Activated T-cell treated with anti-CD3 and anti-CD28 coated beads, Interleukin-2, amount 50 U/mL, for 72 hours (primary cell): ENCODE measurements at places on chromosomes 3 and 15.

DNA sequence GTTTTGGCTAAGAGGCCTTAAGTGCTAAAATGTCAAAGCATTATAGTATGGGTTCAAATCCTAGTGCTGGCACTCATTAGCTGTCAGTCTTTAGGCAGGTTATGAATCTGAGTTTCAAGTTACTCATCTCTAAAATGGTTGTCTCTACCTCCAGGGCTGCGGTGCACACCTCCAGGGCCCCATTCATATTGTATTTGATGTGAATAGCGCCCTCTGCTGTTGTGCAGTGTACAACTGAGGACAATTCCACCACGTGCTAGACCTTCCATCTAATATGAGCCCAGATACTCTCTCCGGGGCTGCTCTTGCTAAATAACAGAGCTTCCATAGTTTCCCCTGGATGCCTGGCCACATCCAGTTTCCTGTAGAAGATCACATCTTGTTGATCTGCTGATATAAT is 54.3 kb downstream of the OXNAD1 start:
- peak; percentile 89 for DNase-seq

DNA sequence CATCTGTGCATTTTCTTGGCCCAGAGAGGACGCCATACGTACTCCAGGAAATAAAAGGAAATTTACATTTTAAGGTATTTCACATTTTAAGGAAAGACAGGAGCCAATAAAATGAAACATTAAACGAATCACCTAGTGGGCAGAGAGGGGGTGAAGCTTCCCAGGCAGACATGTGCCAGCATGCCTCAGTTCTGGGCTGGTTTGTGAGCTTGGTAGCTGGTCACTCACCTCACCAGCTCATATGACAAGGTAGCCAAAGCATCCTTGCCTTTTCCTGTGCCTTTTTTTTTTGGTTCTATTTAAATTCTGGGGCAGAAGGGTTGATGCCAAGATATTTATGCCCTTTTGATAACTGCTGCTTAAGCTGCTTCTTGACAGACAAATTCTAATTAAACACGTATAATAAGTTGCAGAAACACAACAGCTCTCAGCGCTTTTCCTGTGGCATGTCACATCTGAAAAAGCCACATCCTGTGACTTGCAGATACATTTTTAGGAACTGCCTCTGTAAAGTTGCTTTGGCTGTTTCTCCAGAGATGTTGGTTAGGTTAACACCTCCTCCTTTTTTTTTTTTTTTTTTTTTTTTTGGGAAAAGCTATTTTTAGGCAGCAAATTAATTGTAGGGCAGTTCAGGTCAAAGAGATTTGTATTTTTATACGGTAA is 218.6 kb downstream of the PDCD6IP start:
- no peak for DNase-seq

DNA sequence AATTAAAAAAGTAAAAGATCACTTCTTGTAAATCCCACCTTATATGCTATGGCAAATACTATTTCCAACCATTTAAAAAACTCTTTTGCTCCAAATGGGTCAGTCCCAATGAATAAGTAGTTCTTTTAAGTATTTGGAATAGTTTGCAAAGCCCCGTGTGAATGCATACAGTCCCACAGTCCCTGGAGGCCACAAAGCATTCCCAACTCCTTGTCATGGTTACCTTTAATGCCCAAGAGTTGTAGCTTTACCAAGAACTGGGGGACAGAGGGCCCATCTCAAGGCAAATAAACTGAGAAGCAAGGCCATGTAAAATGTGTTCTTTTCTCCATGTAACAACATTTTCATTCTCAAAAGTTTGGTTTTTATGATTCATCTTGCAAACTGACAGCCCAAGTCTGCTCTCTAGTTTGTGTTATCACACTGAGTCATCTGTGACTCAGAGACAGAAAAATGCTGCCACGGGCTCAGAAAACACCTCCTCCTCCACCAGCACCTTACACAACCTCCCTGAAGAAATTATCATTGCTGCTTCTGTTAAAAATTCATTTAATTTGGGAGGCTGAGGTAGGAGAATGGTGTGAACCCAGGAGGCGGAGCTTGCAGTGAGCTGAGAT is 336.2 kb downstream of the ERC2 start:
- DNase-seq, result peak; percentile 23

- DNase-seq, result no peak
Measured at GRCh38 chr15:39946862-39947261, 12.9 kb downstream of the EIF2AK4 start.

GRCh38 chr3:52291508-52292181 is 4.0 kb downstream of the GLYCTK start:
- DNase-seq, result peak; percentile 59

GRCh38 chr3:9430733-9431132 is 33.3 kb downstream of the SETD5 start:
- DNase-seq, result no peak

DNA sequence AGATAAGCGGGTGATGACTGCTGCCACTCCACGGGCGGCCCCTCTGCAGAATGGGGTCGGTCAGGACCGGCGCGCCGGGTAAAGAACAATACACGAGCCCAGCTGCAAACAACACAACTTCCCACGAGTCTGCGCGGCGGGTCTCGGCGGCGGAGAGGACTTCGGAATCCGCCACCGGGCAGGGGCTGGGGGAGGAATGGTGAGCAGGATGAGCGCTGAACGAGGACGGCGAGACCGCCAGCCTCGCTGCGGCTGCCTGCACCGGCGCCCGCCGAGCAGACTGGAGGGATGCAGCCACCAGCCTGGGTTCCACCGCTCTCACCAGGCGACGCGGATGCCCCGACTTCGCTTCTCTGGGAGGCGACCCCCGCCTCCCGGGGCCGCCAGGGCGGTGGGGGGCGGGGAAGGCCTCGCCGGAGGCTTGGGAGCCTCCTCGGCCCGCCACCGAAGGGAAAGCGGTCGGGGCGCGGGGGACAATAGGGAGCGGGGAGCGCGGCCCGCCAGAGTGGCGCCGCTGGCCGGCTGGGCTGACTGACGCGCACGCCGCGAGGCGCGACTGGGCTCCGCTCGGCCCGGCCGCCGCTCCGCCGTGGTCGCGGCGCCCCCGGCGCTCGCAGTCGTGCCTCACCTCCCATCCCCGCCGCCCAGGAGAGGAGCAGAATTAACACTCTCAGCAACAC is 515 bp downstream of the ADAM10 start:
- DNase-seq, result peak; percentile 54

DNA sequence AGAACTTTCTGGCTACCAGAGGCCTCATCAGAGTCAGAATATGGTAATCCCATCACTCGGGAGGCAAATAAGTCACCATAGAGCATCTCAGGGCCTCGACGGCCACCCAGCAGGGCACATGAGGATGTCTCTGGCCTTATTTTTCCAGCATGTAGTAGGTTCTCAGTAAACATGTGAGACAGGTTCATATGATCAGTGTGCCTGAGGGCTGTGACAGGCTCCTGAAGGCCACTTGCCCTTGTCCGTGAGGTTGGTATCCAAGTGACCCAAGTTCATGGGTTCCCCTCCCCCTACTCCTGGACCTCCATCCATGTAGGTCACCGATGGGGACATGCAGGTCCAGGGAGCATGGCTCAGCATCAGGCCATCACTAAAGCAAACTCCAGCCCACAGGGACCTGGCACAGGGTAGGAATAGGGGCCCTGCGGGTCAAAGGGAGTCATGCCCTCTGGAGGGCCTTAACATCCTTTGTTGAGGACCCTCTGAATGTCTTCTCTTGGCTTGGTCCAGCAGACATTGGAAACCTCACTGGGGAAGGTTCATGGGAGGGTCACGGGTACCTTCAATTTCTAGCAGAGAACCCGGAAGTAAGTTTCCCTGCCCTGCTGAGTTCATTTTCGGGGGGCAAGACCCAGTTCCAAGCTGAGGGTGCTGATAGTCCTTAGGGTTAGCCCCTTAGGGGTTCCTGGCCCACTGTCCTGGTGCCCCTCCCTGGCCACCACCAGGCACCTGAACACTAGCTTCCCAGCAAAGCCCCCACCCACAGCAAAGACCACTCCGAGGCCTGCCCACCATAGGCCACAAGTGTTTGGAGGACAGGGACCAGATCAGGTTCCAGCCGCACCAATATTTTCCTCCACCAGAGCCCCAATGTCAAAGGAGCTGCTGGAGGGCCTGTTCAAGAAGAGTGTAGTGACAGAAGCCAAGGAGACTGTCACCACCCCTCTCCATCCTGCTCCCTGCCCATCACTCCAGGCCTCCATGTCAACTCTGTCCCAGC is 61.1 kb downstream of the ZNF445 start:
- DNase-seq, result no peak

- DNase-seq, result no peak
Measured at GRCh38 chr3:141465221-141465620, 21.6 kb upstream of the RASA2 start.

DNA sequence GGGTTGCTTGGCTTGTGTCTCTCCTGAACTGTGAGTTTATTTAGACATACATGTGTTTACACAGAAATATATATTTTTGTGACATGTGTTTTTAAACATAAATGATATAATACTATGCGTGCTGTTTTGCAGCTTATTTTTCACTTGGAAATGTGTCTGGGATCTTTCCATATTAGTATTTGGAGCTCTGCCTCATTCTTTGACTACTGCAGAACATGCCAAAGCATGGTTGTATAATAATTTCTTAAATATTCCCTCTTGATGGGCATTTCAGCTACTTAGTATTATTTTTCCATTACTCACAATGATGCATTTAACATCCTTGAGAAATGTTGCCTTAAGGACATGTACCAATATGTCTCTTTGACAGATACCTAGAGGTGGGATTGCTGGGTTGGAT is 19.5 kb downstream of the ANAPC13 start:
- no peak for DNase-seq

GRCh38 chr3:187855131-187855530 is 109.9 kb upstream of the BCL6 start:
- DNase-seq, result no peak

- DNase-seq, result no peak
Measured at GRCh38 chr3:88936831-88937230, 170.6 kb upstream of the EPHA3 start.

GRCh38 chr3:113295463-113295862 is 84.1 kb downstream of the BOC start:
- no peak for DNase-seq

GRCh38 chr3:17946619-17947018 is 204.2 kb upstream of the TBC1D5 start:
- no peak for DNase-seq

DNA sequence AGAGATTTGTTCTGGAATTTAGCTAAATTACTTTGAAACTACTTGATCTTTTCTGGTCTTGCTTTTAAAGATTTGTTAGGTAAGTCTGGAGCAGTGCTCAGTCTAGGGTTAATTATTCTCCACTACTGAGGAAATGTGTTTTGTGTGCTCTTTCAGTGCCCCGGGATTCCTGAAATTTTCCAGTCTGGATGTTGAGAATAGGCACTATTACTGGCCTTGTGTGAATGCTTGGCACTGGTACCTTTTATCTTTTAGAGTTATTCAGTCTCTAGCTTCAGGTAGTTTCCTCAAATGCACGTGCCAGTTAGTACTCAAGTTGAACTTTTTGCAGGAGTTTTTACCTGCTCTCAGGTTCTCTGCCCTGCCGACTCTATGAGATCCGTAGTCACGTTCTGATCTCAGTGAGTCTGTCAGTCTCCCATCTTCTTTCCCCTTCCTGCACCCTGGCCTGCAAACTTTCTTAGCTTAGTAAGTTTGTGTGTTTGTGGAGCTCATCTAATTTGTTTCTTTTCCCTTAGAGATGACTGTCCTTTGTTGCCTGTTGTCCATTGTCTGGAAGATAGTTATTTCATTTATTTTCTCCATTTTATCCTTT is 39.5 kb downstream of the TCF12 start:
- no peak for DNase-seq

- DNase-seq, result peak; percentile 61
Measured at GRCh38 chr15:65101411-65101890, 13.5 kb downstream of the UBAP1L start.

DNA sequence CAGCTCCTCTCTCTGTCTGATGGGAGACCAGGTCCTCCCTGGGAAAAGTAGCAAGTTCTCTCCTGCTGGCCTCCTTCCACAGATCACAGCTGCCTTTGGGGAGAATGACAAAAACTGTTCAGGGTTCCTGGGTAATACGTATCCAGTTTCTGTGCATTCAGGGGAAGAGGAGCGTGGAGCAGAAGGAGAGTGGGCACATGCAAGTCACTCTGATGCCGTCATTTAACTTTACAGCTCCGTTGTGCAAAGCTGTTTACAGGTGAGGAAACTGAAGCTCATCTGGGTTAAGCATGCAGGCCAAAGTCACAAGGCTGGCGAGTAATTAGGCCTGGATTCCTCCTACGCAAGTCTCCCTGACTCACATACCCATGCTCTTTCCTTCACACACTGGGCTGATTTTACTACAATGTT is 7.5 kb upstream of the TM4SF1 start:
- DNase-seq, result no peak

DNA sequence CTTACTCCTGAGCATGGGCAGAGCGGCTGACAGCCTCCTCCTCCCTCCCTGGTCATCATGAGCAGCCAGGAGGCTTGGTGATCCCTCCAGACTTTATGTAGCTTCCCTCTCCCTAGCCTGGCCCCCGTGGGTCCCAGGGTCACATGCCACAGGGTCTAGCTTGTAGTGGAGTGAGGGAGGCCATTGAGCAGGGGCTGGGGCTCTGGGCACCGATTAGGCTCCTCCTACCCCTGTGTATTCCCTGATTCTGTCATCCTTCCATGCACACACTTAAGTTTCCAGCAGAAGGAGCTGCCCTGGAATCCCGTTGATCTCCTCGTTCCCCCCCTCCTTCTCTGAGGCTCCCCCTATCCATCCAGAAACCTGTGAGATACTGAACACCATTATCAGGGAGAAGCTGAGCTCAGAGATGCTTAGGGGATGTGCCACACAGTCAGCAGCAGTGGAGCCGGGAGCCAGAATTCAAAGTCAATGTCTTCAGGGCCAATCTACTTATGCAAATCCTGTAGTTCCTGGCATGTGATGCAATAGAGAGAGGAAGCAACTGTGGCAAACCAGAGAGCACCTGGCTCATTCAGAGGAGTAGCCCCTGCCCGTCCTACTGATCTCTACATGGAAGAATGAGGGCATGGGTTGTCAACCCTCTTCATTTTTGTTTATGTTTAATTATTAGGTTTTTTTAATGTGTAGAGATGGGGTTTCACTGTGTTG is 17.2 kb downstream of the CCDC33 start:
- no peak for DNase-seq

GRCh38 chr3:68936856-68937255 is 4.5 kb upstream of the TAFA4 start:
- no peak for DNase-seq

DNA sequence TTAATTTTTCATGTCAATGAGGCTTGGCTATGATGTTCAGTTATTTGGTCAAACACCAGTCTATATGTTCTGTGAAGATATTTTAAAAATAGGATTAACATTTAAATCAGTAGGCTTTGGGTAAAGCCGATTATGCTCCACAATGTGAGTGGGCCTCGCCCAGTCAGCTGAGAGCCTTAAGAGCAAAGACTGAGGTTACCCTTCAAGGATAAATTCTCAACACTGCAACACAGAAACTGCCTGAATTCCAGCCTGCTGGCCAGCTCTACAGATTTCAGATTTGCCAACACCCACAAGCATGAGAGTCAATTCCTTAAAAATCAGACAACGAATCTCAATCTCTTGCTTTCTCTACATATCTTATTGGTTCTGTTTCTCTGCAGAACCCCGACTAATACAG is 188.3 kb downstream of the PLCH1 start:
- DNase-seq, result no peak

DNA sequence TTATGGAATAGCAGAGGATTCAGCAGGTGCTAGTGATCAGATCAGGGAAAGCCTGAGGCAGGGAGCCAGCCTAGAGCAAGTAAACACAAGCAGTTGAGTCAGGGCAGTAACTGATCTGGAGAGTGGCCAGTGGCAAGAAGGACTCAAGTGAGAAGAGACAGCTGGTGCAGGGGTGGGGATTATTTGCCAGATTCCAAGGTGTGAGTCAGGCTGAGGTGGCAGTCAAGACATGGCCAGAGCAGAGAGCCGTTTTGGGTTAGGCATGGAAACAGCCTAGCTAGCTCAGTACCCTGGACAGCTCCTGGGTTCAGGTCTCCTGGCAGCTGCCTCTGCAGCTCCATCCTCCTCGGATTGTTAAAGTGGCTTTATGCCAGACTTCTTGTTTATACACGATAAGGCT is 281.9 kb upstream of the ONECUT1 start:
- peak; percentile 0 for DNase-seq
